ENCODE measurements at places on chromosomes 3 and 15. TPM values are rescaled to one million over a fixed set of nuclear protein-coding genes. Genes with fewer than 3 reads are reported as not detected.

The C3orf20 gene
- not detected for total RNA-seq

The CD200R1 gene
- total RNA-seq: not detected

The CPNE4 gene
- not detected for total RNA-seq

The SERPINI2 gene
- not detected for total RNA-seq

The SCAMP5 gene
- 2.1 TPM for total RNA-seq

The OXSR1 gene
- total RNA-seq: 40.3 TPM

The EEFSEC gene
- total RNA-seq: 5.3 TPM

The COL6A5 gene
- not detected for total RNA-seq

The SLC28A1 gene
- not detected for total RNA-seq

The SORD gene
- 9.1 TPM for total RNA-seq

The EIF4A2 gene
- total RNA-seq: 240 TPM

The IGF2BP2 gene
- 42.4 TPM for total RNA-seq

The GADL1 gene
- not detected for total RNA-seq

Measured in cardiac atrium fibroblast (primary cell).